CD4-positive, alpha-beta T cell treated with Interleukin-21 for 1 hour (primary cell): ENCODE measurements at places on chromosomes 16 and 17.
A peak's percentile ranks its signal among the peaks of the same experiment; 100 is the strongest.

DNA sequence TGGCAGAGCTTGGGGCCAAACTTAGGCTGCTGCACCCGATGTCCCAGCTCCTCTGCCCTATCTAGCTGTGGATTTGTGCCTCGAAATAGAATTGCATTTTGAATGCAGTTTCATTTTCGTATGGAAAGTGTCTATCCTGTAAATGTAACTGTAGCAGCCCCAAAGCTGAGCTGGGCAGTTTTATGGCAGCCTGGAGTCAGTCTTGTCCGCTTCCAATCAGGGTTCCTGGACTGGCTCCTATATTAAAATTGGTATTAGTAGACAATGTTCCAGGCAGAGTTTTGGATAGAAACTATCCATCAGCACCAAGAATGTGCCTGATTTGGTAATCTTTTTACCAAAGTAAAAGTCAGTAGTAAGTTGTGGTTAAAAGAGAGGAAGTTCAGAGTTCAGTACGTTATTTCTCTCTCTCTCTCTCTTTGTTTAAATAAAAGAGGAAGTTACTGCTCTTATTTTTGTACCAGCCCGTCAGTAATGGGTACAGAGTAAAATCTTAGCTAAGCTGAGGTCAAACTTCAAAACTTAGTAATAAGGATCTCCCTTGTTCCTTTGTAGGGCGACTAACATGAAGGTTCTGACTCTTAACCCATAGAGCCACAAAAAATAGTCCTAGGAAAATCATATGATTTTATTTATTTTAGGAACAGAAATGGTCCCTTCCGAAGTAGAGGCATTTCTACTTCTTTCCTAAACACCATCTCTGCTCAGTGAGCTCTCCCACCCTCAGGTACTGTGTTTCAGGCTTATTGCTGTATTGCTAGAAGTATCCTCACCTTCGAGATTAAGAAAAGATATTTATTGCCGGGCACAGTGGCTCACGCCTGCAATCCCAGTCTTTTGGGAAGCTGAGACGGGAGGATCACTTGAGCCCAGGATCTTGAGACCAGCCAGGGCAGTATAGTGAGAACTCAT lies 28.0 kb downstream of the PRKCB start:
- peak; percentile 45 for DNase-seq

DNA sequence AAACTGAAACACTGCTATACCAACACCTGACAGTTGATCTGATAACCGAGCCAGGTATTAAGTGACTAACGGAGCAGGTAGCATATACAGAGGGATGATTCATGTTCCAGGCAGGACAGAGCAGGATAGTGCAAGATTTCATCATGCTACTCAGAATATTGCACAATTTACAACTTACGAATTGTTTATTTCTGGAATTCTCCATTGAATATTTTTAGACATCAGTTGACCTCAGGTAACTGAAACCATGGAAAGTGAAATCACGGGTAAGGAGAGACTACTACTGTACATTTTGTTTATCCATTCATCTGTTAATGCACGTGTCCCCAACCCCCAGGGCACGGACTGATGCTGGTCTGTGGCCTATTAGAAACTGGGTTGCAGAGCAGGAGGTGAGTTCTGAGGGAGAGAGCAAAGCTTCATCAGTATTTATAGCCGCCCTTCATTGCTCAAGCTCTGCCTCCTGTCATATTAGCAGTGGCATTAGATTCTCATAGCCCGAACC lies 14.5 kb upstream of the PPM1E start:
- DNase-seq: no peak

- no peak for DNase-seq
These were observed 37.8 kb downstream of the DCUN1D3 start for GRCh38 chr16:20862162-20862960.

- no peak for DNase-seq
These were observed 137.9 kb downstream of the CDH11 start for GRCh38 chr16:64983963-64984362.
